Kidney epithelial cell (primary cell): ENCODE measurements at places on chromosomes 1 and 21.
A peak's percentile ranks its signal among the peaks of the same experiment; 100 is the strongest.

- DNase-seq = no peak
Measured at GRCh38 chr1:171160639-171161354, 24.3 kb upstream of the FMO2 start.

GRCh38 chr1:155969377-155969791 is 9.0 kb downstream of the ARHGEF2 start:
- no peak for DNase-seq

GRCh38 chr1:191895462-191896058 is 262.7 kb upstream of the RGS18 start:
- DNase-seq = no peak

DNA sequence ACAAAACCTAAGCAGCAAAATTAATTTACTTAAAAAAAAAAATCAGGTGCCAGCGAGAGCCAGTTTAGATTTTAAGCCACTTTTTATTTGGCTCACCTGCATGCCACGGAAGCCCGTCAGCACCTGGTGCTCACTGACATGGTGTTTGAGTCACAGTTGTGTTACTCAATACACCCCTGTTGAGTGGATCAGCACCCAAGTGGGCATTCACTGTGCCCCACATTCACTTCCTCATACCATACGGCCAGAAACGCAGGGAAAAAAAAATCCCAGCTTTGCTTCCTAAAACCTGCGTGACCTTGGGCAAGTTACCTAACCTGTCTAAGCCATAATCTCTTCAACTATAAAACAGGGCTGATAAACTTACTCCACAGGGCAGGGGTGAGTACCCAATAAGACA is 42.8 kb upstream of the SIM2 start:
- DNase-seq = peak; percentile 23

- DNase-seq = no peak
Measured at GRCh38 chr1:232108598-232108997, 482.0 kb downstream of the DISC1 start.

DNA sequence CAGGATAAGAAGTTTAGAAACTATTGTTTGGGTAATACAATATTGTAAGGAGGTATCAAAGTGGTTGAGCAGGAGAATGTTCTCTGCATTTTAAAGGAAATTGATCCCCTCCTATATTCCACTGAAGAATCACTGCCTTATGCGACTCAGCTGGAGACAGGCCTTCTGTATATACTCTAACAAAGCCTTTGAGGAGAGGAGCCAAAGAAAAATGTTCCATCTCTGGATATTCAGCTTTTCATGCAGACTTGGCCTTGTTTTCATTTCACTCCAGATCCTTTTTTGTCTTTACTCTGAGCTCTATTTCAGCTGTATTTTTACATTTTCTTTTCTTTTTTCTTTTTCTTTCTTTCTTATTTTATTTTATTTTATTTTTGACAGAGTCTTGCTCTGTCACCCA is 42.1 kb upstream of the S1PR1 start:
- DNase-seq = no peak

DNA sequence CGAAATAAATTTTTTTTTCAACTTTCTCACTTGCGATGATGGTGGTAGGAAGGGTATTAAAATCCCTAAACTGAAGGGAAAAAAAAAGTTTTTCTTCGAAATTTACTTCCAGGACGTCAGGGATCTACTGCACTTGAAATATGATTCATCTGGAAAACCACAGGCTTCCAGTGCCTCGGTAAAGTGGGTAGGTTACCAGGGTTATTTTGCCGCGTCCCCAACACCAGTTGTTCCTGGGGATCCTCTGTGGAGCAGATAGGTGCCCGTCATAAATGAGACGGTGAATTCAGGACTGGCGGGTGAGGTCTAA is 773 bp downstream of the RABIF start:
- DNase-seq = peak; percentile 25

GRCh38 chr1:17561247-17561548 is 21.7 kb downstream of the ARHGEF10L start:
- no peak for DNase-seq

- no peak for DNase-seq
Measured at GRCh38 chr1:94656967-94657366, 115.4 kb upstream of the F3 start.

- no peak for DNase-seq
Measured at GRCh38 chr1:1945782-1946393, 26.8 kb upstream of the TMEM52 start.

DNA sequence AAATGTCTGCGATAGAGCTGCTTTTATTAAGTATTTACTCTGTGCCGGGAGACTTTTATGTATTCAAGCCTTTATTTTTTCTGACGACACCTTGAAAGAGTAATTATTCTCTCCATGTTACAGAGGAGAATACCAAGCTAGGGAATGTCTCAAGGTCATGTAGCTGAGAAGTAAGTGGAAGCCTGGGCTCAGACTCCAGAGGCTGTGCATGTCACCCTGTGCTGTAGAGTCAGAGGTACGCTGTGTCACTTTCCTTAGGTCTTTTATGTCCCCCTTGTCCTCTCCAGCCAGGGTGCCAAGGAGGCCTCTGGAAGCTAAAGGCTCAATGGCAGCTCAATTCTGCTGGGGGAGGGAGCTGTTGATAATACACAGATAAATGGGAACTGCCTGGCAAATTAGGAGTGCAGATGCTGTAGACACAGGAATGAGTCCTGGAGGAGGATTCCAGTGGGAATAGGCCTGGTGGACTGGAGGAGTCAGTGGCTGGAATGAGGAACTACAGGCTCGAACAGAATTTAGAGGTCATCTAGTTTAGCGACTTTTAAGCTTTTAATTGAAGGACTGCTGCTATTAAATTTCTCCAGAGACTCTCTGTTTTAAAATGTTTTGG is 9.3 kb upstream of the IL19 start:
- DNase-seq = no peak

DNA sequence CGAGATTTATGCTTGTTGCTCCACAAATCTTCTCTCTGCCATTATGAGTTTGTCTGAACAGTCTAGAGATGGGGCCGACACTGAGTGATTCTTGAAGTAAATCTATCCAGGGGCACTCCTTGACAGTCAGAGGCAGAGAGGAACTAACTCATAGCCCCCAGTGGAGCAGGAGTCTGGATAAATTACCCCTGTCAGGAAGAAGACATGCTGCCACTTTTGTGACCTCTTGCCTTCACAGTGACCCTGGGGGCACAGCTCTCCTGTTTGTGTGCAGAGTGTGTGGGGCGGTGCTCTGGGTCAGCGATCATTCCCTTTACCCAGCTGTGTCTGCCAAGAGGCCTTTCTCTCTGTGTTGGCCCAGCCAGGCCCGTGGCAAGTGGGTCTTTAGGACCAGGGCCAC is 29.5 kb downstream of the PEX14 start:
- DNase-seq = no peak

GRCh38 chr1:32758177-32758794 is 55.7 kb upstream of the SYNC start:
- no peak for DNase-seq

DNA sequence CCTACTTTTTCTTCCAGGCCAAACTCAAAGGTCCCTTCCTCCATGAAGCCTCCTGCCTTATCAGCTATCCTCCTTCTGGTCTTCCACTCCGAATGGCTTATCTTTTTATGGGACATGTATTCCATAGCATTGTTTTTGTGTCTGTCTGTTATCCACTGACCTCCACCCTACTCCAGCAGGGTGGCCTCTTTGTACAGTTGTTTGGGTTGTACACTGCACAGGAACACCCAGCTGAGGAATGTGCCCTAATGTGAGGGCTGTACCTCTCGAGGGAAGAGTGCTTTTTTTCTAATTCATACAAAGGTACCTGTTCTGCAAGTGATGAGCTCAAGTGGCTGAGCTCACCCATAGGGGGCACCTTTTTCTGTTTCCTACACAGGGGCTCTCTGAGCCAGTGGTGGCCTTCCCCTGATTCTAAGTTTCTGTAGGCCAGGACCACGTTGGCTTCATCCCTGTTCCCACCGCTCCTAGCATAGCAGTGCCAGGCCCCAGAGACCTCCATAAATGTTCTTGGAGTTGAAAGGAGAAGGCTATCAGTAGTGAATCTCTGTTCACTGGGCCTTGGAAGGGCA is 108.2 kb downstream of the FOXD2 start:
- no peak for DNase-seq

DNA sequence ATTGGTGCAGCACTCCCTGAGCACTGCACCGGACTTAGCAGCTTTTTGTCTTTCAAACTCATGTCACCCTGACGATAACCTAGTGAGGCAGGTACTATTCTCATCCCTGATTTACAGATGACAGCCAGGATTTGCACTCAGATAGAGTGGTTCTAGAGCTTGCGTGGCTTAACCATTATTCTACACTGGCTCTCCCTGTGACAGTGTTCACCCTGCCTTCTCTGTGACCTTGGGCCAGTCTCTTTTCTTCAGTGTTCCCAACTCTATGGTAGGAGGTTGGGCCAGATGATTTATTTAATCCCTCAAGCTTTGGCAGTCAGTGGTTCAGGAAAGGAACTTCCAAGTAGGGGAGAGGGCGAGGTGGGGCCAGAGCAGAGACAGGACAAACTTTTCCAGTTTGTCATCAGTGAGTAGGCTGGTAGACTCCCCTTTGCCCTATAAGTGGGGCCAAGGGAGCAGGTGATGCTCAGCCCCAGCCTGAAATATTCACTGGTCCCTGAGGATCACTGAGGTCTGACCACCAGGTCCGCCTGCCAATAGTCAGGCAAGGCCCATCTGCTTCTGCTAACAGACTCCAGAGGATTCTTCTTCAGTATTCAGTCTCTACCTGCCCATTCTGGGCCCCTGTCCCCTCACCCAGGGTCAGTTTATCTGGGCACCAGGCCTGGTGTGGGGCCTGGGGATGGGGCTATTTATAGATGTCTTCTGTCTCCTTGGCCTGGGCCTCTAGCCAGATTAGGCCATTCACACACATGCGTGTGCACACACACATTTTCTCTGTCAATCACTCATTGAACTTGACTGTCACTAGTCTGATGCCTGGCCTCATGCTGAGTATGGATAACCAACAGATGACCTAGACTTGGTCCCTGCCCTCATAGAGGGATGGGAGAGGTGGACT is 8.8 kb upstream of the FABP3 start:
- no peak for DNase-seq

GRCh38 chr1:111148376-111148881 is 8.4 kb downstream of the CEPT1 start:
- no peak for DNase-seq

DNA sequence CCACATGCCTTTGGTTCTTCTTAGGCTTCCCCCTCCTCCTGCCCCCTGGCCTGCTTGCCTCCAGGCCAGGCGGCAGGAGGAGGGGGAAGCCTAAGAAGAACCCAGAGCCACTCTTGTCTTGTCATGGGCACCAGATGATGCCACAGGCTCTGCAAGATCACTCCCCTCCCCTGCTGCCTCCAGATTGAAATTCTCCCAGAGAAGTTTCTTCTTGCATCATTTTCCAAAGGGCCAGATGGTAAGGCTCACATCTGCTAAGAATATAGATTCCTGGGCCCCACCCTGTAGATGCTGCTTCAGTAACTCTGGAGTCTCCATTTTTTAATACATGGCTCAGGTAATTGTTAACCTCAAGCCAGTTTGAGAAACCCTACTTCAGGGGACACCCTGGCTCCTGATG is 60.8 kb downstream of the FAM163A start:
- DNase-seq = no peak

GRCh38 chr1:38027201-38028104 is 14.9 kb downstream of the UTP11 start:
- no peak for DNase-seq

GRCh38 chr1:103514920-103515503 is 10.5 kb upstream of the RNPC3 start:
- no peak for DNase-seq

- peak; percentile 81 for DNase-seq
Measured at GRCh38 chr1:15201849-15202551, 45.0 kb upstream of the FHAD1 start.

- DNase-seq = no peak
Measured at GRCh38 chr1:38239258-38239835, 192.8 kb upstream of the POU3F1 start.

- DNase-seq = no peak
Measured at GRCh38 chr1:167605576-167605975, 24.5 kb upstream of the RCSD1 start.

GRCh38 chr1:31366796-31367195 is 6.1 kb downstream of the FABP3 start:
- DNase-seq = no peak

- no peak for DNase-seq
Measured at GRCh38 chr1:2786329-2787162, 14.9 kb downstream of the TTC34 start.

DNA sequence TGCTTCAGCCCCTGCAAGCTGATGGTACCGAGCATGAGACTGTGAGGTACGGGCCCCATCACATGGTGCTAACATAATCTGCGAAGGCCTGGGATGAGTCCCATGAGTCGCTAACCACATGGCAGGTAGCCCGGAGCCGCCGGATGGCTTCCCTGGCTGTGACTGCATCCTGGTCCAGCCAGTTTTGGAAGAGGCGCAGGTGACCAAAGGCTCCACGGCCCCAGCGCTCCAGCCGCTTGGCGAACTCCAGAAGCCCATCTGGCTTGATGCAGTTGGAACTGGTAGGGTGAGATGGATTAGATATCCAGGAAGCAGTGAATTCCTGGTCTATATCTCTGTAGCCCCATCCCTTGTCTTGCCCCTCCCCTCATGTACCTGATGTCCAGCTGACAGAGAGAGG is 24.6 kb downstream of the LRRC41 start:
- no peak for DNase-seq

GRCh38 chr1:25781130-25781433 is 18.9 kb upstream of the SELENON start:
- DNase-seq = no peak

DNA sequence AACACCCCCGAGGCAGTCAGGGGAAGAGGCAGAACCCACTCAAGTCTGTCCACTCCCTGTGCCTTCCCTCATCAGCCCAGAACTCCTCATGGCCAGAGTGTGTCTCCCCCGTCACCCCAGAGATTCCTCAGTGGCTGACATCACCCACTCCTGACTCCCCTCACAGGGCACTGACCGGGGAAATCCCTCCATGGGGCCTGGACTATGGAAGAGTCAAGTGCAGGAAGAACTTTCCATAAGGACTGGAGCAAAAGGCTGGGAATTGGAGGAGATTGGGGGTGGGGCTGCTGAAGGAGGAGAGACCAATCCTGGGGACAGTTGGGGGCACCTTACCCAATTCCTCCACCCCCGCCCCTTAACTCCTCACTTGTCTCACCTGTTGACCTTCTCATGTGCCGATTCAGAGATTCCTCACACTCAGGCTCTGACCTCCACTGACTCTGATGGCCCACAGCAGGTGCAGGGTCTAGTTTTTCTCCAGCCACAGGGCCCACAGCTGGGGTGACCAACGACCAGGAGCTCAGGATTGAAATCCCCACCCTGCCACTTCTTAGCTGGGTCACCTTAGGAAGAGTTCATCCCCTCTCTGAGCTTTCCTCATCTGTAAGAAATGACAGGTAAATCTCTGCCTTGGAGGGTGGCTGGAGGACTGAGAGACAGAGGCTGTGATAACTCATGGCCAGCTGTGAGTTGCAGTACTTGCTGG is 481 bp upstream of the EXTL1 start:
- no peak for DNase-seq

GRCh38 chr1:183901748-183902330 is 96.9 kb downstream of the RGL1 start:
- DNase-seq = no peak

DNA sequence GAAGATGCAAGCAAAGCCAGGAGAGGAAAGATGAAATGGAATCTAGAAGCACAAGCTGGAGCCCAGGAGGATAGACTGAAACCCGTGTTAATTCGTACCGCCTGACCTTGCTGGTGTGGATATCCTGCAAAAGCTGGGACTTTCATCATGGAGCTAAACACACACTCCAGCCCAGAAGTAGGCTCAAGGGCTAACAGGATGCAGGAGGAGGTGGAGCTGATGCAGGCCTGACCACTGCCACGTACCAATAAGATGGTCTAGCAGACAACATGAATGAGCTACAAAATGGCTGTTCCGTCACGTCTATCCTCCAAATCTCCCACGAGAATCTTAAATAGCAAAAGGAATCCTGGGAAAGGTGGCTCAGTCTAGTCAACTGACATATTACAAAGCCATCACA is 270.3 kb downstream of the SDCCAG8 start:
- no peak for DNase-seq
